NCI-H446 treated with DMSO at 0.1 percent for 48 hours (cell line): ENCODE measurements at places on chromosomes 4 and X.

- DNase-seq: no peak
Observed at GRCh38 chrX:105821471-105822121, 743 bp upstream of the NRK start.

DNA sequence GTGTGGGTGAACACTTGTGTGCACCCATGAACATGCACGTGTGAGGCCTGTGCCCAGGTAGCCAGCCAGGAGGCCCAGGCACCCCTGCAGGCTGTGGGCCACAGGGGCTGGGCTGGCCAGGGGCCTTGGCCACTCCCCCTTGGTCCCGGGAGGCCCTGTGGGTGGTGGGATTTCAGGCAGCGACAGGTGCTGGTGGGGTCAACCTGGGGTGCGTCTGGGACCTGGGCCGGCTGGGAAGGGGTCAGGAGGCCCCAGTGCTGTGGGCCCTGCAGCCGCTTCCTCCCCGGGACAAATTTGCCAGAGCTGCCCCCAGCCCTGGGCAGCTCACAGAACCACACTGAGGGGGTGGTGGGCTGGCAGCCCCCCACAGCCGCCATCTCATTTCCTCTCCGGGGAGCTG lies 7.9 kb downstream of the FGFRL1 start:
- no peak for DNase-seq

GRCh38 chr4:41542526-41543275 lies 4.7 kb downstream of the LIMCH1 start:
- no peak for DNase-seq

DNA sequence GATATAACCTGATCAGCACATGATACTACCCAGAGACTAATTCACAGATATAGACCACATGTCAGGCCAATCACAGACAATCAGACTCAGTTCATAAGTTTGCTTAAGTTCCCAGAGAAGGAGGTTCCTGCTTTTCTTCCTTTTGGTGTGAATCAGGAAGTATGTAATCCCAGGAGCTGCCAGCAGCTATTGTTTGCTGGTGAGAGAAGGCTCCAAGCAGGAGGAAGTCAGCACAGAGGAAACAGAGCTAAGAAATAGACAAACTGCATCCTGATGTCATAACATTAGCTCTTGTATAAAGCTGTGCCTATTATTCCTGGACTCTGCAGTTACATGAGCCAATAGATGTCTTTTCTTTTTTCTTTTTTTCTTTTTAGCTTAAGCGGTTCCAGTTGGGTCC lies 50.9 kb downstream of the UCHL1 start:
- no peak for DNase-seq

DNA sequence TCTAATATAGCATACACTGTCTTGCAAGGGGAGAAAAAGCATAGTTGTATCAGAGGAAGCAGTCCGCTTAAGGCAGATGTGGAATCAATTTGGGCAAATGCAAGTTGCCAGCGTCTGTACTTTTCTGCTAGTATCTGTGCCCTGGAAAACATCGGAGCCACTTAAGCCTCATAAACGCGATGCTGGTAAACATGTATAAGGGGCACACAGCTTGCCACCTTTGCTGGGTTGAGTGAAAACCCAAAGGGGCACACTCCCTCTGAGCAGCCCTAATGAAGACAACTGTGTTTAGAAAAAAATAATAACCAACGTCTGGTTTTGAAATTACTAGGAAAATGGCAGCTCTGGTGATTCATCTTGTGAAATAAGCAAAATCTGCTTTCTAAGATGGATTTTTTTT lies 24.3 kb downstream of the SMIM20 start:
- DNase-seq: no peak

GRCh38 chr4:148235809-148236208 lies 206.4 kb downstream of the NR3C2 start:
- peak; percentile 8 for DNase-seq

GRCh38 chr4:183783991-183784553 lies 121.0 kb upstream of the STOX2 start:
- no peak for DNase-seq

- no peak for DNase-seq
Observed at GRCh38 chr4:24979554-24979953, 51.2 kb downstream of the LGI2 start.

- DNase-seq: no peak
Observed at GRCh38 chrX:153819384-153820040, 10.8 kb downstream of the PDZD4 start.

DNA sequence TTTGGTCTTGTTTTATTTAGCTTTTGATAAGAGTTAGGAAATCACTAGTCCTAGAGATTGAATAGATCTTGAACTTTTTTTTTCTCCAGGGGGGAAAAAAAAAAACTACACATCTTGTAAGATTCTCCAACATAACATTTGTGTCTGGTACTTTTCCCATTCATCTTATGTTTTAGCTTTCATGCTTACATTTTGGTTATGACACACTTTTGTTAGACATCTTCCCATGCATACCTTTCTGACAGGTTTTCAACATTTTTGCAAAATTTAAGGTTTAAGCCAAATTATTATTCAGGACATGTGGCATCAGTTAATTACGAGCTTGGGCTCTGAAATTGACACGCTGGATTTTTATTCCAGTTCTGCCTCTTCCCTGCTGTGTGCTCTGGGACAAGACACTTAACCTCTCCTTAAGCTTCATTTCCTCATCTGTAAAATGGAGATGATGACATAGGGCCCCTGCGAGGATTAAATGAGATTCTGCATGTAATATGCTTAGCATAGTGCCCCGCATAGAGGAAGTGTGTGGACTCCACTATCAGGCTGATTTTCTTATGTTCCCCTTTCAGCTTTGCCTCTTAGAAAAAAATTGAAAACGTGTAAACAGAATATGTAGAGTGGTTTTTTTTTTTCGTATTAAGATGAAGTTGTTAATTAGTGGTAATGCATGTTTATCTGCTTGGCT lies 5.3 kb downstream of the KIT start:
- DNase-seq: no peak

- DNase-seq: no peak
Observed at GRCh38 chr4:75733369-75733768, 9.0 kb downstream of the USO1 start.

DNA sequence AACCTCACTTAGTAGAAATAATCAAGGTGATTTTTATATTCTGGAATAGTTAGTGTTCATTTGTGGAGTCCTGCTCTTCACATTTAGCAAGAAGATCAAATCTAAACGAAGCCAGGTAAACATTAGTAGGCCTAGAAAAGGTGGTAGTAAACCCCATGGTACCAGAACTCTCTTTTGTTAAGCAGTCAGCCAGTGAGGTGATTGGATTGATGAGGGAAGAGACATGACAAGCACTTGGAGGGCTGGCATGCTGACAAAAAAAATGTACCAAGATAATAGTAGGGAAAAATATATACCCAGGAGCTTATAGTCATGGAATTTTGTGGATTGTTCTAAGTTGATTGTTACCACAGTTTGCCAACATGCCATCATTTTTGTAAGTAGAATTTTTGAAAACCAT lies 163.8 kb downstream of the BANK1 start:
- DNase-seq: peak; percentile 73

DNA sequence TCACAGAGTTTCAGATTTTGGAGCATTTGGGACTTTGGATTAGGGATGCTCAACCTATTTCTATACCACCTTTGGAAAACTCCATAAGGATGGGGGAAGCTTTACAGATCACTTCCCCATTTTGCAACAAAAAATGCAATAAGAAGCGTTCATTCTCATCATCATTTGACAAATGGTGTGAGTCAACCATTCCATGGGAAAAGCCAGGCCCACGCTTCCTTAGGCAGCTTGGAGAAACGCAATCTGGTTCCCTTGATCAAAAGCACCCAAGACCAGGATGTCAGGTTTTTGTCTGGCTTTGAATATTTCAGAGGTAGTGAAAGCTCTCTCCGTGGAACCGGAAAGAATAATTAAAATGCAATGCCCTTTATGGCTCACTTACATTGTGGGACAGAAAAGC lies 79.3 kb upstream of the C4orf50 start:
- DNase-seq: no peak

GRCh38 chr4:167452922-167453430 lies 218.7 kb upstream of the SPOCK3 start:
- DNase-seq: peak; percentile 63

- DNase-seq: no peak
Observed at GRCh38 chr4:123438031-123438430, 41.4 kb downstream of the SPRY1 start.

- DNase-seq: no peak
Observed at GRCh38 chr4:106062452-106062875, 167.2 kb downstream of the NPNT start.

GRCh38 chr4:28462766-28463700 lies 1602.4 kb downstream of the STIM2 start:
- no peak for DNase-seq

DNA sequence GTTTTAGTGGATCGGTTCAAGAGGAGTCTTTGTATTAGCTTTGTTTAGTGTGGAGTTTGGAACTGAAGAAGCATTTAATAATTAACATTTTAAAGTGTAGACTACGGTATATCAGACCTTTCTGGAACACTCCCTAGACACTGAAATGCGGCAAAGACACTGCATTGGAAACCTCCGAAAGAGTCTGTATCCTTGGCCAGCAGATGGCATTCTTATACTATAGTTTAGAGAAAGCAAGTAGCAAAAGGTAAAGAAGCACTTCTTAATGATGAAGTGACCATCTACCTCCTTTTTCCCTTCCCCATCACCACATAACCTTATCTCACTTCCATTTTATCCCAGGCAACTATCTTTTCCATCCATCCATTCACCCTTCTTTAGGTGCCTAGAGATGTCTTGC lies 7.6 kb downstream of the FABP2 start:
- peak; percentile 6 for DNase-seq

DNA sequence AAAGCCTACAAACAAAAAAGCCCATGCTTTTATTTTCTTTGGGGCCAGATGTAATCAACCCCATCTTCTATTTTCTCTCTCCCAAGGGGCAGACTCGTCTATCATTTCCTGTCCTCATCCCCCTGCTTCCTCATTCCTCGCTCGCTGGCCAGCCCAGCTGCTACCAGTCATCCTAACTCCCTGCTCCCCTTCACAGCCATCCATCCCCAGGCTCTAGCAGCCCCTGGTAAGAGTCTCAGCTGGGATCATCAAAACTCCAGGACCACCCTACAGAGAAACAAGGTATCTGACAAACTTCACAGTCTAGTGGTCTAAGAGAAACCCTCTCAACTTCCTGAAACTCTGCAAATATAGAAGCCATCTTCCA lies 23.6 kb downstream of the SH3KBP1 start:
- DNase-seq: no peak

DNA sequence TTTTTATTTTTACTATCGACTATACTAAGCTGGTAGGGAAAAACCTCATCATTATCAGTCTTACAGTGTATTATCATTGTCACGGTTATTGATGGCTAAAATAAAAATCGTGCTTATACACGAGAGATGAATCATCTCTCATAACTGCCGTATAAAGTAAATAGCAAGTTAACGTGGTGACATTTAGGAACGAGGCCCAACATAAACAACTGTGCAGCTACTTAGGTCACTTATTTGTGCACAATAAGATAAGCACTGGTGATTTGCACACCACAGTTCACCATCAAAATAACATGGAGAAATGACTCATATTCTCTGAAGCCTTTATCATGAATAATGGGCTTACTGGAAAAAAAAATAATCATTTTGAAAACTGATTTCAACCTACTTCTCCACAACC lies 482.0 kb upstream of the TENM3 start:
- no peak for DNase-seq

DNA sequence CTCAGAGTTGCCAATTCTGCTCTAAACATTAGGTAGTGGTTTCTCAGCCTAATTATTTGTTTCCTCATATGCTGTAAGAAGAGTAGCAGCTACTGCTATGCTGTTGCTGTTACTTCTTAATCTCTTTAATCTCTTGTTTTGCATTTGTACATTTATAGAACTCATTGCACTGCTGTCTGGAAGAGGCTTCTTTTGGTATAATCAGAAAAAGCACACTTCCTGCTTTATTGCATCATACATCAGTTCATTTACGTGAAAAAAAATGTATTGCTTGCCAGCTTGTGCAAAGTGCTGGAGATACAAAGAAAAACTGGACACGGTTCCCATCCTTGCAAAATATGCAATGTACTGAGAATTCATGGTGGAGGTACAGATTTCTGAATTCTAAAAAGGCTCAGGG lies 332.0 kb downstream of the GRXCR1 start:
- DNase-seq: no peak

DNA sequence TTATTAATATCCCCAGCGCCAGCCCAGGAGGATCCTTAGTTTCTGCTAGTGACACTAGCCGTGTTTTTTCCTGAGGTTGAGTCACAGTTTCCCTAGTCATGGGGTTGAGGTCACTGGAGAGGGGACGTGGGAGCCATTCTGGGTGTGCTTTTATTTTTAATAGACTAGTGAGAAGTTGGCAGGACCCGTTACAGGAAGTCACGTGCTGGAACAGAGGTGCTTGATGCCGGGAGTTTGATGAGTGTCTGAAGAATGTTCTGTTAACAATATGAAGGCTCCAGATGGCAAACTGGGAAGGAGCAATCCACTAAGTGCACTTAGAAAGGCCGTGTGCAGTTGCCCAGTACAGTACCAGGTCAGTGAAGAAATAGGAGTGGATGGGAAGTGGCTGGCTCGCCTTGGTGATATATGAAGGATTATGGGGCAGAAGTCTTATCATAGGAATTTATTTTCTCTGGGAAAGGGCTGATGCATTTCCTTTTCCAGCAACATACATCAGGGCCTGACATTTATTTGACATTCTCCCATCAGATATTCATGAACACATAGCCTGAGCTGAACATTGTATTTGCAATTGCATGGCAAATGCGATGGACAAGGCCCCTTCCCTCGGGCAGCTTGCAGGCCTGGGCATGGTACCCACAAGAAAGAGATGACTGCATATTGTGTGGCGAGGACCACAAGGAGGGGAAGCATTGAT lies 291.8 kb downstream of the FBXW7 start:
- DNase-seq: no peak

GRCh38 chr4:52990706-52991105 lies 128.6 kb downstream of the RASL11B start:
- no peak for DNase-seq

DNA sequence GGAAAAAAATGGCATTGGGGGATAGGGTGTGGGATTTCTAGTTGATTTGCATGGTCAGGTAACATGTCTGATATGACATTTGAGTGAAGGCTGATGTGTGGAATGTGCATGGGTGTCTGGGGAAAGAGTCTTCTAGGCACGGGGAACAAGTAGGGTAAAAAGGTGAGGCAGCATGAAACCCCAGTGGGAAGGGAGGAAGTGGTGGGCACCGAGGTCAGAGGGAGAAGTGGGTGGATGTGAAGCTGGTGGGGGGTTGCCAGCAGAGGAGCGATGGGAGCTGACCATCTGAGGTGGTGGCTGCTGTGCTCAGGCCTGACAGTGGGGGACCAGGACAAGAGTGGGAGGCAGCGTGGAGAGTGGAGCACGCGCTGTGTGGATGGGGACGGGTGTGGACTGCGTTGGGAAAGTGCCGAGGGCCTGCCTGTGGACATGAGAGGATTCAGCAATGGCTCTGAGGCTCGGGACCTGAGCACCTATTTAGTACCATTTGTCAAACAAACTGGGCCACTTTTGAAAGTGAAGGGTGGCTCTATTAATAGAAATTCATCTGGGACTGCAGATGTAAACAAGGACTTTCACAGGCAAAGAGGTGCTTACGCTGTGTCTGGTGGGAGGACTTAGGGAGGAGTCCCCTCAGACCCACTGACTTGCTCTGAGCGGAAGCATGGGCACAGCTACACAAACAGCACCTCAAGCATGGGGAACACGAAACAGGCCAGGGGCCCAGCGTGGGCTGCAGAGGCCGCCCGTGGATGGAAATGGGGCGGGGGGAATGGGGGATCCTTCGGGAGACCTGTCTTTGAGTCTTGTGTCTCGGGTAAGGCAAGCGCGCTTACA lies 16.7 kb upstream of the S100P start:
- DNase-seq: no peak
